Myocyte (in vitro differentiated cells): ENCODE measurements at places on chromosomes 6 and 20. TPM values are rescaled to one million over a fixed set of nuclear protein-coding genes. Genes with fewer than 3 reads are reported as not detected.

- DNase-seq = no peak
These were observed 80.1 kb upstream of the ELOVL5 start for GRCh38 chr6:53428886-53429285.

DNA sequence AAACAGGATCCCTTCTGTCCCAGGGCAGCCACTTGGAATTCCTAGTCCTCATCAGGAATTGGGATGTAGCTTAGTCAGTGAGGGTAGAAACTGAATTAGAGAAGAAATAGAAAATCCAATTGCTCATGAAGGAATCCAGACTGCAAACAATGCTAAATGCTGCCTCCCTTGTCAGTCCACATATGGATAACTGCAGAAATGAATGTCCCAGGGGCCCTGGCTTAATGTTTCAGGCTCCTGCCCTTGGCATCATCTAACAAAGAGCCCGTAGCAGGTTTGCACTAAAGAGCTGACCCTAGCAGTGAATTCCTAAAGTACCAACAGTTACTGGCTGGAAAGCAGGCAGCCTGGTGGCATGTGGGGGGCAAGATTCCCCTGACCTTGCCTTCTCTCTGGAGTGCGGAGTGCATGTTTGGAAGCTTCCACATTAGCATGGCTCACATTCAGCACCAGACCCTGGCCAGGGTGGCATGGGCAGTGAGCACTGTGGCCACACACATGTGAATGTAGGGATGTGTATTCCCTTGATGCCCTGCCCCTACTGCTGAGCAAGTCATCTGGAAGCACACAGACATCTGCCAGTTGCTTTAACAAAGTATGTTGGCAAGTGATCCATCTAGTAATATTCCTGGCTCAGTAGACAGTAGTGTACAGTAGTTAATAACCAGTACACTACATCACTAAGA is 394.5 kb downstream of the CDC5L start:
- DNase-seq = no peak

DNA sequence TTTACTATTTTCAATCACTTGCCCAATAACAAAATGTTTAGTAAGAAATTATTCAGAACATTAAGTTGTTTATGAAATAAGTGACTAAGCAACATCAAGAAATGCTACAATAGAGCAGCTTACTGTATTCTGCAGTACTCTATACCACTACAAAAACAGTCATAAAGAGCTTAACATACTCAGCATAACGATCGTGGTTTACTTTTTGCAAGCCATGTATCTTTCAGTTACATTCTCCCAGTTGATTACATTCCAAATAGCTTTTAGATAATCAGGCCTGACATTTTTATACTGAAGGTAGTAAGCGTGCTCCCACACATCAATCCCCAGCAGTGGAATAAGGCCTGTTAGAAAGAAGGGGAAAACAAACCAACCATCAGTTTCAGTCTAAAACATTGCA is 10.7 kb downstream of the SOD2 start:
- DNase-seq = no peak

DNA sequence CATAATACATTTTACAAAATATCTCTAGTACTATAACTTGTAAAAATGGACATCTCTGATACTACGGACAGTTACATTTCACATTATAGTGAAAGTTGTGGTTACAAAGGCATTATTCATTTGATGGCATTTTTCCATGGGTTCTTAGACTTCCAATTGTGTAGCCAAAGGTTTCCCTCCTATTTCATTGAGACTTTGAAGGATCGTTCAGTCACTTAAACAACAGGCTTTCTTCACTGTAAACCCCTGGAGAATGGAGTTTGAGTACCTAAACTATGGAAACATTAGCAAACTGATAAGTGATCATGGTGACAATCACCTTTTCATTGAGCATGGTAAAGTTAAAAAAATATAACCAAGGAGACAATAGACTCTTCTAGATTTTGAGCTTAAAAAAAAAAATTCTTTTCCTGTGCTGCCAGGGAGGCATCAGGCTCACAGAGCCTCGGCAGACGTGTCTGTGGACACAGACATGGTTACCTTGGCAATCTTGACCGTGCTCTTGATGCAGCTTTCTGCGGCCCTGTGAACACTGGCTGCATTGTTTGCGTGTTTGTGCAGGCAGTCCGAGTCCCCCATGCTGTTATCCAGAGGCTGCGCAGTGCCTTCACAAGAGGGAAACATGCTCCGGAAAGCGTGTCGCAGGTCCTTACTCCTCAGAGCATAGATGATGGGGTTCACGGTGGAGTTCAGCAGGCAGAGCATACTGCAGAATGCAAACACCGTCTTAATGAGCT is 22.6 kb downstream of the CNR1 start:
- no peak for DNase-seq

DNA sequence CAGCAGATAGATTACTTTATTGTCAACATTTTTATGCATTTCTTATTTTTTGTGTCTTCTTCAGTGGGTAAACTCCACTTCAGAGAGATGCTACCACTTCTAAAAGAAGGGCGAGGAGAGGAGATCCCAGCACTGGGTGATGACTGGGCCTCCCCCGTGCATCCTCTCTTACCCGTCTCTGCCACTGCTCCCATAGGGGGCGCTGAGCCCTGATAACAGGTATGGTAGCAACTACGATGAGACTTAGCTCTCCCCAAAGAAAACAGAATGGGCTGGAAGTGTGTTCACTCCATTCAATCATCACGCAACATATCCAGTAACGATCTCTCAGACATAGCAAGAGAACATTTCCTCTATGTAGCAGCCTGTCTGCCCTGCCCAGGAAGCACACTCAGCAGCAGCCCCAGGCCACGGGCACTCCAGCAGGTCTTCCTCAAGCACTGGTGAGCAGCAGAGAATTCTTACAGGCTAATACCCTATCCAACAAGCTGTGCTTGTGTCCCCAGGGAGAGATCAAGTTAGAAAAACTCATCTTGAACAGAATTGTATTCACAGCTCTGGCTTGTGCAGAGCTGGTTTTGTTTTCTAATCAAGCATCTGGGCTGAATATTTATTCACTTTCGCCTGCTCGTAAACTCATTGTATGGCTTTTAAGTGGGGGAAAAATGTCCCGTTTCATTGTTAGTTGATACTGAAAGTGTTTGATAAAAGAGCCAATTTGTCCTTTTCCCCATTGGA is 533.1 kb upstream of the CDH4 start:
- DNase-seq = no peak

GRCh38 chr6:112841553-112842329 is 494.6 kb downstream of the RFPL4B start:
- no peak for DNase-seq

DNA sequence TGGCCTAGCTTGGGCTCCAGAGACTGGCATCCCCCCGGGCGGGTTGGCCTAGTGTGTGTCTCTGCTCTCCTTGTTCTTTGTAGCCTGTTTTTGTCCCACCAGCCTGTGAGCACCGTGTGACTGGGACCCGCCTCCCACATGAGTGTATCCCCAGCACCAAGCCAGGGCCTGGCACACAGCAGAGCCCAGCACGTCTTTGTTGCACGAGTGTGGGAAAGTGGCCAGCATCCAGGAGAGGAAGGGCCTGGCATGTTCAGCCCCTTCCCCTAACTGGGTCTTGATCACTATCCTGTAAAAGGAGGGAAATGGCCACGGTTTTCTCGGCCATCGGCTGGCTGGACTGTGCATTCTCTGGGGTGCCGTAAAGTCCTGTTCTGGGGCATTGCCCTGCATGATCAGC is 290.1 kb downstream of the BMP7 start:
- no peak for DNase-seq

DNA sequence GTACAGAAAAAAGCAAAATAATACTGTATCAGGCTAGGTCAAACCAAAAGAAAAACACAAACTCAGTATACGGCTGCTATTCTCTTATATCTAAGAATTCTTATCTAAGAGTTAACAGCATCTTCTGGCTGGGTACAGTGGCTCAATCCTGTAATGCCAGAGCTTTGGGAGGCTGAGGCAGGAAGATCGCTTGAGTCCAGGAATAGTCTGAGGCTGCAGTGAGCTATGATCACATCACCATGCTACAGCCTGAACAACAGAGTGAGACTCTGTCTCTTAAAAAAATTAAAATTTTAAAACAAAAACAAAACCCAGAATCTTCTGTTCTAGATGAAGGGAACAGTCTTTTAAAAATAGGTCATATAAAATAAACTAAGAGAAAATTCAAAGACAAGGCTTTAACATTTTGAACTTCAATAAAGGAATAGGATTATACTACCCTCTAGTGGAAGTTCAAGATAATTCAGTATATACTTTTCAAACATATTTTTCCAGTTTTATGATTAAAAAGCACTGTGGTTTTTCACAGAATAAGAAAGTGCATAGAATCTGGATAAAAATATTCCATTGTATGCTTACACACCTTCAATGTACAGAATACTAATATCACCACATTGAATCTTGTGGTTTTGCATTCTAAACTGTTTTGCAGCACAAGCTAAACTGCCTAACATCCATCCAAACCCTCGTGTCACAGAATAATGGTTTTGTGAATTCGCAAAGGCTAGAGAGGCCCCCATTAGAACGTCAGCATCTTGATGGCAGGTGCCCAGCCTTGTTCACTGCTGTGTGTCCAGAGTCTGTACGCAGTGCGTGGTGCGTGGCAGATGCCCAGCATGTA is 39.3 kb downstream of the DTNBP1 start:
- peak; percentile 37 for DNase-seq

DNA sequence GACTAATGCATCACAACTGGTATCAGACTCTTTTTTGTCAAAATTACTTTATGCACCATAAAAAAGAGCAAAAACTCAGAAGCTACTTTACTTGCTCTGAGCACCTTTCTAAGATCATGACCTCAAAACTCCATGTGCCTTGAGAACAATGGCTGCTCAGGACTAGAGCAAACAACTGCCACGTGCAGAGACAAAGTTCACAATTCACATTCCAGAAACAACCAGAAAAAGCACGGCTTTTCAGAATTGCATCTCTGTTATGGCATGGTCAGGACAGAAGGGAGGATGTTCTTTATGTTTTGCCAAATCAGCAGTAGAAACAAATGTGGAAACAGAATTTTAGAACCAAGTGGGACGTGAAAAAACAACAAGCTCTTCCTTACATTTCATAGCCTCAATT is 70.5 kb downstream of the CNKSR3 start:
- no peak for DNase-seq

- no peak for DNase-seq
These were observed 107.2 kb upstream of the SASH1 start for GRCh38 chr6:148235446-148235845.

DNA sequence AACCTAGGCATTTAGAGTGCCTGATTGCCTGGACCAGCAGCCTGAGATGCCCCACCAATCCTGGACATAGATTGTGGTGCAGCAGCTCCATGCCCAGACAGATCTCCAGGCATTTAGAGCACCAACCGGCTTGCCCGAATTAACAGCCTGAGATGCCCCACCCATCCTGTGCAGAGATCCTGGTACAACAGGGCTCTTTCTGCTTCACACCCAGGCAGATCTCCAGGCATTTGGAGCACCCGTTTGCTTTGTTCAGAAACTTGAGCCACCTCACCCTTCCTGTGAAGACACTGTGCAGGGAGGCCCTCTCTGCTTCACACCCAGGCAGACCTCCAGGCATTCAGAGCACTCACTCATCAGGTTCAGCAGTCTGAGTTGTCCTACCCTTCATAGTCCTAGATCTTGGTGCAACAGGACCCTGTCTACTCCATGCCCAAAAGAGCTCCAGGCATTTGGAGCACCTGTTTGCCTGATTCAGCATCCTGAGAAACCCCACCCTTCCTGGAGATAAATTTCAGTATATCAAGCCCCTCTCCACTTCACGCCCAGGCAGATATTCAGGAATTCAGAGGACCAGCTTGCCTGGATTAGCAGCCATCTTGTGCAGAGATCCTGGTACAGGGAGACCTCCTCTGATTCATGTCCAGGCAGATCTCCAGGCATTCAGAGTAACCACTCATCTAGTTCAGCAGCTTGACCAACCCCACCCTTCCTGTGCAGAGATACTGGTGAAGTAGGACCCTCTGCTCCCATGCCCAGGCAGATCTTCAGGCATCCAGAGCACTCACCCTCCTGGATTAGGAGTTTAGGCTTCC is 189.2 kb upstream of the FERMT1 start:
- DNase-seq = no peak

DNA sequence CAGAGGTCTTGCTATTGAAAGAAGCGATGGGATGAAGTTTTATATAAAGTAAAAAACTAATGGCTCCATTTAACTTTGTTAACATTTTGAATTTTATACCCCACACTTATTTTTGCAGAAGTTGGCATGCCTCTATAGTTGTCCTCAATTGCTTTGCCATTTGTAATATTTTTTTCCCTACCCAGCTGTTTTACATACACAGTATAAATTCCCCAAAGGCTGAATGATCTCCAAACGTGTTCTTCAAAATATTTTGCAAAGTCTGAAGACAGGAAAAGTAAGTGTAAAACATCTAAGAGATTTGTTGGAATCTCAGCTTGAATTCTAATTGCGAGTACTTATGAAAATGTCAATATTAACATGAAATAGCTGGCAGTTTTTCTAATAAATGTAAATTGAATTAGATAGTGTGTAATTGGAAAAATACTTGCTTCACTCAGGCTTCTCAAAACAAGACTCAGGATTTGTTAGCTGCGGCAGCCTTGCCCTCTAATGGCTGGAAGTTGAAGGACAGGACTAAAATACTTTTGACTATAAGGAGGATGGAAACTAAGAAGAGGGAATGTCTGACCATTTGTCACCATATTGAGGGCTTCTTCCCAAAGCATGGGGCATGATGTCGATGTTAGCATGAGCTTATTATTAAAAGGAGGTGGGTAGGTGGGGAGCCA is 226.8 kb downstream of the UST start:
- DNase-seq = peak; percentile 58

- no peak for DNase-seq
These were observed 43.1 kb downstream of the MICA start for GRCh38 chr6:31446481-31446880.

GRCh38 chr6:149236589-149236988 is 80.9 kb upstream of the TAB2 start:
- peak; percentile 34 for DNase-seq

- DNase-seq = no peak
These were observed 1.2 kb upstream of the PARD6B start for GRCh38 chr20:50729901-50730764.

DNA sequence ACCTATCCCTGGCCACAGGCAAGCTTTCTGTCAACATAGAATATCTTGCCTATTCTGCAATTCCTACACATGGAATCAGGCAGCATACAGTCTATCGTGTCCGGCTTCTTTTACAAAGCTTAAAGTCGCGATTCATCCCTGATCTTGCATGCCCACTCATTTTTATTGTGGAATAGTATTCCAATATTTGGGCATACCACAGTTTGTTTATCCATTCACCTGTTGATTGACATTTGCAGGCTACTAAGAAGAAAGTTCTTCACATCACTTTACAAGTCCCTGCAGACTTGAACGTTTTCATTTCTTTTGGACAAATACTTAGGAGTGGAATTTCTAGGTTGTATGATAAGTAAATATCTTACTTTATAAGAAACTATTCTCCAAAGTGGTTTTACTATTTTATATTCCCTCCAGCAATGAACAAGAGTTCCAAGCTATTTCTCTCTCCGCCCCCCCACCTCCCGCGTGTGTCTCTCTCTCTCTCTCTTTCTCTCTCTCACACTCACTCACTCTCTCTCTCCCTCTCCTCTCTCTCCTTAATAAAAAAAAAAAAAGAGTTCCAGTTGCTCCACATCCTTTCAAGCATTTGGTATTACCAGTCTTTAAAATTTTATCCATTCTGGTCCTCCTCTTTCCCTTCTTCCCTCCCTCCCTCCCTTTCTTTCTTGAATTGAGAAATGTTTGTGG is 1.1 kb upstream of the PLCB1 start:
- DNase-seq = no peak

WFDC2 gene
- total RNA-seq = not detected in 2 replicates

FAM209B gene
- total RNA-seq = not detected in 2 replicates

SGK2 gene
- total RNA-seq = 0.19 and 1.7 TPM in 2 replicates

KIAA1586 gene
- 13.7 and 17.4 TPM in 2 replicates for total RNA-seq
